Occipital lobe (tissue), 3 donors: ENCODE measurements at places on chromosomes 5 and 9. TPM values are rescaled to one million over a fixed set of nuclear protein-coding genes. Genes with fewer than 3 reads are reported as not detected.

DNA sequence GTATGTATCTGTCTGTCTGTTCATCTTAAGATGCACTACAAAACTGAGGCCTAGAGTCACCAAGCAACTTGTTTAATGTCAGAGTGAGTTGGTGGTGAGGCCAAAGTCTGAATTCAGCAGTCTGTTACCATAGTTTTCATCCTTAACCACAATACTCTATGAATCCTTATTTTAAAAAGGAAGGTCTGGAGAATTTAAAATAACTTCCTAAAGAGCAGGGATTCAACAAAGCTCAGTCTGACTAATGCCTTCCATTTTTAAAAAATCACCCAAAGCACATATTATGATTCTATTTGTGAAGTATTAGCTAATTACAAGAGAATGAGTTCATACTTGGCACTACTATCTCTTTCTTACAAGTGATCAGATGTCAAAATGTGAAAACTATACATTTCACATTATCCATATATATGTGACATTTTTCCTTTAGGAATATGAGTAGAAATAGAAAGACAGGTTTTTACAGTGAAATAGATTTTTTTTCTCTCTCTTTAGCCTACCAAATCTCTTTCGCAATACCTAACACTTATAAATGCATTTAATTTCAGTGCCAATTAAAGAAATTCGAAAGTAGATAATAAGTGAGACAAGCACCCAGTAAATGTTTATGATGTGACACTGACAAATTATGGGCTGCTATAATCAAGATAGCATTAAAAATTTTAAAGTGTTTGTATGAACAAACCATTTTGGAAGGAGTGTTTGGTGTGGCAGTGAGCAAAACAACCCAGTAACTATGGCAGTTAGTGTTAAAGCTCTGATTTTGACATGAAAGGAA lies 102.3 kb upstream of the CDKN2B start:
- no peak for DNase-seq

DNA sequence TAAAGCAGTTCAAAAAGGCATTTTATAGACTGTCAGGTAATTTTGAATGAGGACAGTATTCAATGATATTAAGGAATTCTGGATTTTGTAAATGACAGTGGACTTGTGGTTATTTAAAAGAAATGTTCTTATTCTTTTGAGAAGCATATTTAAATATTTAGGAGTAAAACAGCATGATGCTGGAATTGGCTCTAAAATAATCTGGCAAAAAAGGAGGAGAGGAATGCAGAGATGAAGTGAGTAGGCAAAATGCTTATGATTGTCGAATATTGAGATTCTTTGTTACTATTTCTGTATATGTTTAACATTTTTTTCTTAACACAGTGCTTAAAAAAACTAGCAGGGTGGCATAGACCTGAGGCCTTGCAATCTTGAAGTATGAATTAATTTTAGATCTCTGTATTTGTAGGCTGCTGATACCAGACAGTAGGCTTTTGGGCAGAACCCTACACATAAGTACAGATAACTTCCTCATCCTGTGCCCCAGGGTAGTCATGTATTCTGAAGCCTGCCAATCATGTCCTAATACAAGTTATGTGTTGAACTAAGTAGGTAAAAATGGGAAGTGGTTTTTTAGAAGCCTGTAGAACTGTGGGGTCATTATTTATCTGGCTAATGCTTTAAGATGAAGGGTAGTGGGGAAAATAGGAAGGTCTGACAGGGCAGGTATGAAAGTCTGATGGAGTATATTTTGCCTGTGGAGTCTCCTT lies 9.4 kb downstream of the CD180 start:
- no peak for DNase-seq

Gene PTGR1
- total RNA-seq = 10.6 TPM

GRCh38 chr5:8756498-8757084 lies 789.3 kb downstream of the SEMA5A start:
- peak; percentile 18 for DNase-seq

Gene PKN3
- 0.31 TPM for total RNA-seq

DNA sequence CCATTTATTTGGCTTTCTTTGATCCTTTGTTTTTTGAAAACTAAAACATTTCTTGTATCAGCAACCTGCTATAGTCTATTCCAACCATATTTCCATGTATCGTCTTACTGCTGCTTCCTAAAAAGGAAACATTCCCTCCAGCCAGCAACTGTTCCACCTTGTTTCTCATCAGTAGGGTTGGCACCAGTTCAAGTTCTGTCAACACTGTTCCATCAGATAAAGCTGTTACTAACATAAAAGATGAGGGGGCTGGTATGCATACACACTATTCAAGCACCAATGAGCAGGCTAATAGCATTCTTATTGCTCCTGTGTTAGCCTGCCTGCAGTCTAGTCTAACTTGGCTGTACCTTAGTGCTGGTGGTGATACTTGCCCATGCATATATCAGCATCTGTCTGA lies 178.3 kb downstream of the CWC27 start:
- no peak for DNase-seq

Gene CDC23
- total RNA-seq = 29.8 TPM

GRCh38 chr5:134371834-134372340 lies 518 bp downstream of the UBE2B start:
- peak; percentile 21 for DNase-seq

Gene C1QTNF3
- total RNA-seq = 11.7 TPM

DNA sequence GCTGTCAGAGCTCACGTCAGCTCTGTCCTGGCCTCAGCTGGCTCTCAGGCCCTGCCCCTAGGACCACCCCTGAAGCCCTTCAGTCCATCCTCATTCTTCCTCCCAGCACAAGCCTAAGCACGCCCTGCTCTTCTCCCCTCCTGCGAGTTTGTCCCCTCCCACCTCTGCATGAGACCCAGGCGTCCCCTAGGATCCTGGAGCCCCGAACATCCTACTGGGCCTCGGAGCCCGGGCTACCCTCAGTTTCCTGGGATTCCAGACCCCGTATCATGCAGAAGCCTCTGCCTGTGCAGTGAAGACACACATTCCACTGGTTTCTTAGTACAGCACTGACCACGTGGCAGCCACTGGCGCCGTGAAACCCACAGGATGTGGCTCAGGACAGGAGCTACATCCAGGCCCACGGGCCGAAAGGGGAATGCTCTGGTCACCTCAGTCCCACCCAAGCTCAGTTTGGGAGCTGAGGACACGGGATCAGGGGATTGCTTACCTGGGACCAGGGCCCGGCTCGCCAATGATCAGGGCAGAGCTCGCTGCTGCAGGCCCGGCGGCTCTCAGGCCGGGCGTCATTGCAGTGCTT lies 64.2 kb downstream of the ZNF354C start:
- no peak for DNase-seq

- DNase-seq = no peak
Measured at GRCh38 chr9:90189306-90189705, 453.3 kb downstream of the DIRAS2 start.

GRCh38 chr9:87371795-87372355 lies 125.8 kb upstream of the DAPK1 start:
- no peak for DNase-seq

DNA sequence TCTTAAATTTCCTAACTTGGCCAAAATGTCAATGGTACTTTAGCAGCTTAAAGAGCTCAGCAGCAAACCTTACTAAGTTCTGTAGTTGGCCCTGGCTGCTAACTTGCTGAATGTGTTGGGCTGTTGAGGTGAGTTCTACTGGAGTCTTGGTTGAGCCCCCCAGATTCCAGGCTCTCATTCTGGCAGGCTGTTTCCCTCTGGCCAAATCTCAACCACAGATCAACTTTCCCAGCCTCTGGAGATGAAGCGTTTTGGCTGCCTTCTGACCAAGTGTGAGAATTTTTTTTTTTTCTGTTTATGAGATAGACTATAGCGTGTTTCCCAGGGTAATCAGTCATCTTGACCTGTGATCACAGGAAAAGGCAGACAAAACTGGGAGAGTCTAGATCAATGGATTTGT lies 343.7 kb downstream of the EBF1 start:
- DNase-seq = no peak

GRCh38 chr5:171953860-171954701 lies 52.4 kb downstream of the FBXW11 start:
- DNase-seq = no peak

GRCh38 chr5:61604076-61605025 lies 272.3 kb downstream of the ZSWIM6 start:
- DNase-seq = no peak

Gene ORM2
- not detected for total RNA-seq

DNA sequence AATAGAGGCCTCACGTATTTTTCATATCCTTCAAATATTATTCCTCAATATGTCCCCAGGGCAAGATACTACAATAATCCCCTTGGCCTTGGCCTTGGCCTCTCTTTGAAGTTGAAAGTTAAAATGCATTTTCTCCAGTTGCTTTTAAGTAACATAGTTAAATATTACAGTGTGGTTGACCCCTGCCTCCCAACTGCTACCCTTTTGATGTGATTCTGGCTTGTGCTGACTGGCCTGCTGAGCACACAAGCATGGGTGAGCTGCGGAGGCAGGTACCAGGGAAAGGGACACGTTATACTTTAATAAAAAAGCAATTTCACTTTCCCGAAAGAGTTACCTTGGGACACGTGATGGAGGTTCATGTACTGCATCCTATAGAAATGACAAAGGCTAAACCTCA lies 17.9 kb upstream of the TMEM252 start:
- no peak for DNase-seq

DNA sequence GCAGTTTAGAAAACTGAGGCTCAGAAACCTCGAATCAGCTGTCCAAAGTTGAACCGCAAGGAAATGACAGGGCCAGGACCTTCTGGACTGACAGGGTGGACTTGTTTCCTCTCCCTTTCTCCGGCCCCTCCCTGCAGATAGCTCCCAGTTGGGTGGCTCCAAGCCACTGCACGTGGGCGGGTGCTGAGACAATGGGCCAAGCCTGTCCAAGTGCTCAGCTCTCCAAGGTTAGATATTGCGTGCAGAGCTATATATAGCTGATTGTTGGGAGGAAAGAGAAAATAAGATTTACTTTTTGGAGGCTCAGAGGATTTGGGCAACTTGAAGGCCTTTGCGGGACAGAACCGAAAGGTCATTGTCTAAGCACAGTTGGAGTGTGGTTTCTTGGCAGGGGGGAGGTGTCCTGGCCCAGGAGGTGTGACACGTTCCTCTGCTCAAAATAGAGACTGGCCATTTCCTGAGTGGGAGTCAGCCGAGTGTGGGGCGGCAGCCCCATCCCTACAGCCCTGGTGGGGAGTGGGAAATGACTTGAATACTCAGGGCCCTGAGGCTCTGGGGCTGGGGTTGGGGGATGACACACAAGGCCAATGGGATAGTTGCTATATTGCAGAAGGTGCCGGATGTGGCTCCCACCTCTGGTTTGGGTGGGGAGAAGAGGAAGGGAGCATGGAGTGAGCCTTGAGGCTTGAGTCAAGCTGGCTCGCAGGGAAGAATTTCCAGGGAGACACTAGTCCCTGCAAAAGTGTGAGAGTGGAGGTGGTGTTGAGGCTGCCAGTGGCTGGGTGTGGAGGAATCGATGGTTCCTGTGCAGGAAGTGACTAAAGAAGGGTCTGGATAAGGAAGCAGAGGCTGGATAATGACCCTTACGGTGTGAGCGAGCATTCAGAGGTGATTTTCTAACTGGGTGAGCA lies 44.4 kb upstream of the SMAD5 start:
- no peak for DNase-seq

Gene PAX5
- total RNA-seq = not detected

GRCh38 chr5:180104168-180104530 lies 32.6 kb upstream of the RNF130 start:
- DNase-seq = no peak

- no peak for DNase-seq
Measured at GRCh38 chr5:57117596-57117995, 56.3 kb upstream of the GPBP1 start.

Gene NEUROG1
- 1.1 TPM for total RNA-seq

DNA sequence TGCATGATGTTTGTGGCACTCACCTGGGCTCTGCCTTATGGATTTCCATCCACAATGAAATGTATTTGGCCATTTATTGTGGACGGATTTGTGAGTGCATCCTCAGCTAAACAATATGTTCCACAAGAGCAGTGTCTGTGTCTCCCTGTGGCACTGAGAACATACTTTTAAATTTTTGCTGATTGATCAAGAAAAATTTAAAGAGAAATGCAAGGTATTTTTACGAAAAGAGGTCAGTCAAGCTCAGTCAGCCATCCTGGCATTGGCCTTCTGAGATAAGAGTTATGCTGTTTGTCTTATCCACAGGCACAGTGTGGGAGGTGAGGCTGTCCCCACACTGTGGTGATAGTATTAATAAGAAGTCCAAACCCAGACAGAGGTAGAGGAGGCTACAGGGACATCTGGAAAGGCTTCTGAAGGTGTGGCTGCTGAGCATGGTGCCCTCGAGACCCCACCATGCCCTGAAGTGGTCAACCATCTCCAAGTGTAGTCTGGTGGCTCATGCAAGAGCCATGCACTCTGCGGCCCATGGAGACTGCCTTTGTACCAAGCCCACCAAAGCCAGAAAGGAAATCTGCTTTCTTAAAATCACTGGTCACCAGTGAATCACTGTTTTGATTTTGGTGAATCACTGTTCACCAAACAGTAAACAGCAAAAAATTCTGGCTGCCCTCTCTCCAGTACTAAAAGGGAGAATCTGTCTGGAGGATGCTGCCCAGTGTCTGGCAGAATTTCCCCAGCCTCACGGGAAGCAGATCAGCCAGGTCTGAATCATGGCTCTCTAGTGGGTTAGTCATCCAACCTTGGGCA lies 28.8 kb downstream of the SPOCK1 start:
- DNase-seq = peak; percentile 18

DNA sequence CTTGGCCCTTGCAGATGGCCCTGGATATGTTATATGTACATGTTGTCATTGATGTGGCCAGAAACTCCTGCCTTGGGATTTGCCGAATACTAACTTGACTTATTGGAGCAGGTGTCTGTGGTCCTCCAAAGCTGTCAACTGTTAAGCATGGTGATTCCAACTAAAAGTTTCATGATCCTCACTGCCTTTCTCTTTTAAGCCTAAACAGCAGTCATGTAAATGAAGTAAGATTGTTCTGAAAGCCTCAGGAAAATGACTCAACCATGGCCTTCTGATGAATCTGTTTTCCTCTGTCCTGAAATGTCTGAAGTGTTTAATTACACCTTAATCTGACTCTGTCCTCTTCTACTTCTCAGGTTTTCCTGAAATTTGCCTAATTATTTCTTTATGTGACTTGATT lies 245.0 kb downstream of the FAM114A2 start:
- no peak for DNase-seq

- DNase-seq = no peak
Measured at GRCh38 chr5:60597572-60598320, 102.2 kb downstream of the DEPDC1B start.

Gene ADGRD2
- total RNA-seq = not detected

DNA sequence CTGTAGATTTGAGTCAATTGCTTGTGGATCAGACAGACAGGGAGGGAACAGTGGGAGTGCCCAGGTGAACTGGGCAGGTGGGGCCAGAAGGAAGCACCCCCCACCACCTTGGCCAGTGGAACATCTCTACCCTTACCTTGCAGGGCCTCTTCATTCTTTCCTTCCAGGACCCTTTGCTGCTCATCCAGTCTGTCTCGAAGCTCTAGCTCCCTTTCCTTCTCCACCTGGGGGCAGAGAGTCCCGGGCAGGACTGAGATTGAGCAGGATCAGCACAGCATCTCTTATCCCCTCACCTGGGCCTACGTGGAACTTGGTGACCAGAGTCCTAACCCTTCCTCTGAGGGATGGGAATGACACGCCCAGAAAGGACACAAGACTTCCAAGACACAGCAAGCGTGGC lies 25.0 kb downstream of the CCDC69 start:
- no peak for DNase-seq
